ENCODE measurements at places on chromosomes 16 and 17.

DNA sequence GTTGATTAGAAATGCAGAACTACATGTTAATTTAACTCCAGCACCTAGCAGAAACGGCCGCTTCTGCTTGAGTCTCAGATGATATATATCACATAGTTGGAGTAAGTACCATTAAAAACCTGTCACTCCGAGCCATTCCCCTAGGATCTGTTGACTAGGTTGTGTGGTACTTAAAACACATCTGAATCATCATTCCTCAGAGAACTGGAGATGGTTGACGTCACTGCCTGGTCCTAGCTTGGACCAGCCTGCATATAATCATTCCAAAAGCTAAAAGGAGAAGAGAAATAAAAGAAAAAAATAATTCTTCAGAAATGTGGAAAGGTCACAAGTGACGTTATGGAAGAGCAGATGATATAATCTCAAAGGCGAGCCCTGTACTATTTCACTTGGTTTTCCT, 31.3 kb upstream of the RASL10B start:
- DNase-seq = no peak

DNA sequence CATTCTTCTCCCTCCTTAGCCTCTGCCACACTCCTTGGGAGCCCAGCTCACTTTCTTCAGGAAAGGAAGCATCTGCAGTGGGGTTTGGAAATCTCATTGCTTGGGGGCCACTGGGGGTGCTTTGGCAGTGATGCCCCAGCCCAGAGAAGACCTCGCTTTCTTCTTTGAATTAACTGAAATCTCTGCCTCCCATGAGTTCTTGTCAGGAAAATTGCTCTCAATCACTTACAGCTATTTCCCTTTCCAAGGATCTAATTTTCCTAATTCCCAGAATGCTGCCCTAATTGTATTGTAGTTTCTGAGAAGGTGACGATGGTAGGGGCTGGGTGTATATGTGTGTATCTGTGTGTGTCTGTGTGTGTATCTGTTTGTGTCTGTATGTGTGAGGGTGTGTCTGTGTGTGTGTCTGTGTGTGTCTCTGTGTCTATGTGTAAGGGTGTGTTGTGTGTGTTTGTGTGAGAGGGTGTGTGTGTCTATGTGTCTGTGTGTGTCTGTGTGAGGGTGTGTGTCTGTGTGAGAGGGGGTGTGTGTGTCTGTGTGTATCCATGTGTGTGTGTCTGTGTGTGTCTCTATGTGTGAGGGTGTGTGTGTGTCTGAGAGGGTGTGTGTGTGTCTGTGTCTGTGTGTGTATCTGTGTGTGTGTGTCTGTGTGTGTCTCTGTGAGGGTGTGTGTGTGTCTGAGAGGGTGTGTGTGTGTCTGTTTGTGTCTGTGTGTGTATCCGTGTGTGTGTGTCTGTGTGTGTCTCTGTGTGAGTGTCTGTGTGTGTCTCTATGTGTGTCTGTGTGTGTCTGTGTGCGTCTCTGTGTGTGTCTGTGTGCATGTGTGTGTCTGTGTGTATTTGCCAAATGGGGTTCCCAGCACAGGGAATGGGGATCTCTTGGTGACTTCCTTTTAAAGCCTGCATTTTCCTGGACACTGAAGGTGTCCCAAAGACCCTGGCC, 83.5 kb upstream of the DNAJA2 start:
- no peak for DNase-seq

GRCh38 chr17:70956726-70957125, 787.4 kb downstream of the KCNJ2 start:
- no peak for DNase-seq

DNA sequence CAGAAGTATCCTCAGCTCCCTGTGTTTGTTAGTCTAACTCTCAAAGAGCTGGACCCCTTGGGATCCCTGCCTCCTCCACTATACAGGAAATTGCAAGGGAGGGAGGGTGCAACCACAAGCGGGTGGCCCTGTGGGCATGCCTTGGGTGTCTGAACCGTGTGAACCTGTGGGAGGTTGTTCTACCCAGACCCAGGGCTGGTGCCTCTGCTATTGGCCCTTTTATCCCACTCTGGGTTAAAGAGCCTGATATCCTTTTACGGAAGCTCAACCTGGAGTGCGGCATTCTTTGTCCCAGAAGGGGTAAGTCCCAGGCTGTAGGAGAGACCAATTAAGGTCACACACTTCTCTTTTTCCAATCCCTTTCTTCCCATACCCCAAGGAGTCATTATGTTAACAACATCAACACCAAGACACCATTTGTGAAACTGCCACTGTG, 53.4 kb downstream of the ARSG start:
- no peak for DNase-seq

Measured in HFFc6 (cell line).